Uterus (tissue), 4 donors: ENCODE measurements at places on chromosomes 4 and X. TPM values are rescaled to one million over a fixed set of nuclear protein-coding genes. Genes with fewer than 3 reads are reported as not detected.

DNA sequence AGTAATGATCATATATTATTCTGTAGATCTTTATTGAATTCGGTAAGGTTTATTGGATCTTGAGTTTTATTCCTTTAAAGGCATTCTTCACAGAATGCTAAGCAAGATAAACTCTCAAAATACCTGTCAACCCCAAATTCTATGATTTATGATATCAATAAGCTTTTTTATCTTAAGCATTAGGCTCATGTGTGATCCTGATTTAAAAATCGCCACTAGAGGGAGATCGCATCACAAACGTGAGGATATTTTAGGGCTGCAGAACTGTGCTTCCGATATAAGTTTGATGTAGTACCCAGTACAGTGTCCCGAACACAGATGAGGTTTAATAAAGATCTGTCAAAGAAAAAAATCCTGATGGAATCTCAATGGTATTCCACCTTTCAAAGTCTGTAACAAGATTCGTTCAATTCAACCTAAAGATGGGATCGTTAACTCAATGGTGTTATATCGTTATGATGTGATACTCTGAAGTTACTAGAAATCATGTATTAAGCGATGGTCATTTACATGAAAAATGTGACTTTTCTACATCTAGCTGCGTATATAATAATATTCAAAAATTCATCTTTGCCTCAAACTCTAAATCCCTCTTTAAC lies 169.0 kb downstream of the CORIN start:
- H3K27me3 ChIP-seq: no peaks in the 10 kb centered on the region
- no peak for DNase-seq
- H3K27ac ChIP-seq: no peak overlapping the region
- no peaks in the 10 kb centered on the region for H3K36me3 ChIP-seq
- no peaks in the 10 kb centered on the region for H3K4me1 ChIP-seq
- no peak overlapping the region for H3K4me3 ChIP-seq

DNA sequence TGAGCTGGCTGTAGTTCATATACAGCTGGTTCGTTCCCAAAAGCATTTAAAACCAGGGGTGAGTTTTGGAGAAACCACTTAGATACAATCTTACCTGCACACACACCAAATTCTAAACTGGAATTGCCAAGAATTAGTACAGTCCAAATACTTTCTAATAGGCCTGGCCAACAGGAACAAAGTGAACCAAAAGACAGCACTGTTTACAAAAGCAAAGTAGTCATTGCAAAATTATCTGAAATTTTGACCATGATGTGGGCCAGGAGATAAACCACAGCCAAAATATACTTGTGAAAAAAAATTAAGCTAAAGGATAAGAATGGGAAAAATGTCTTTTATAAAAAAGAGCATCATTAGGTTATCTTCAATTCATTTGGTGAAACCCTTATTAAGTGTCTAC lies 37.9 kb upstream of the NAP1L5 start:
- H3K4me1 ChIP-seq: no peaks in the 10 kb centered on the region
- no peak overlapping the region for H3K4me3 ChIP-seq
- no peaks in the 10 kb centered on the region for H3K27me3 ChIP-seq
- DNase-seq: no peak

GRCh38 chr4:173767650-173768049 lies 237.6 kb upstream of the HAND2 start:
- H3K27me3 ChIP-seq: no peaks in the 10 kb centered on the region
- H3K36me3 ChIP-seq: no peaks in the 10 kb centered on the region
- no peaks in the 10 kb centered on the region for H3K4me1 ChIP-seq
- DNase-seq: no peak
- H3K27ac ChIP-seq: no peak overlapping the region

GRCh38 chr4:38666766-38667084 lies 2.7 kb downstream of the KLF3 start:
- H3K27me3 ChIP-seq: no peaks in the 10 kb centered on the region
- H3K36me3 ChIP-seq: no peaks in the 10 kb centered on the region
- peak overlapping the region; percentile 93 for H3K27ac ChIP-seq
- H3K4me1 ChIP-seq: peaks cover 3% of the 10 kb centered on the region
- H3K4me3 ChIP-seq: peak overlapping the region; percentile 89

GRCh38 chr4:25818371-25818871 lies 44.4 kb downstream of the SEL1L3 start:
- no peak overlapping the region for H3K27ac ChIP-seq

Gene TEX13B
- not detected for total RNA-seq

- no peaks in the 10 kb centered on the region for H3K36me3 ChIP-seq
- H3K4me3 ChIP-seq: no peak overlapping the region
- H3K27me3 ChIP-seq: peaks cover 23% of the 10 kb centered on the region
- H3K4me1 ChIP-seq: no peaks in the 10 kb centered on the region
- DNase-seq: no peak
Observed at GRCh38 chr4:1030559-1030958, 19.1 kb downstream of the FGFRL1 start.

- H3K27me3 ChIP-seq: no peaks in the 10 kb centered on the region
- H3K4me1 ChIP-seq: no peaks in the 10 kb centered on the region
- DNase-seq: no peak
- no peaks in the 10 kb centered on the region for H3K36me3 ChIP-seq
Observed at GRCh38 chr4:129384974-129385373, 289.0 kb downstream of the C4orf33 start.

- DNase-seq: no peak
- no peaks in the 10 kb centered on the region for H3K36me3 ChIP-seq
- no peaks in the 10 kb centered on the region for H3K27me3 ChIP-seq
- no peak overlapping the region for H3K27ac ChIP-seq
- H3K4me1 ChIP-seq: no peaks in the 10 kb centered on the region
- no peak overlapping the region for H3K4me3 ChIP-seq
Observed at GRCh38 chr4:169906104-169906503, 120.1 kb downstream of the MFAP3L start.

Gene SPRY1
- total RNA-seq: 198 TPM

DNA sequence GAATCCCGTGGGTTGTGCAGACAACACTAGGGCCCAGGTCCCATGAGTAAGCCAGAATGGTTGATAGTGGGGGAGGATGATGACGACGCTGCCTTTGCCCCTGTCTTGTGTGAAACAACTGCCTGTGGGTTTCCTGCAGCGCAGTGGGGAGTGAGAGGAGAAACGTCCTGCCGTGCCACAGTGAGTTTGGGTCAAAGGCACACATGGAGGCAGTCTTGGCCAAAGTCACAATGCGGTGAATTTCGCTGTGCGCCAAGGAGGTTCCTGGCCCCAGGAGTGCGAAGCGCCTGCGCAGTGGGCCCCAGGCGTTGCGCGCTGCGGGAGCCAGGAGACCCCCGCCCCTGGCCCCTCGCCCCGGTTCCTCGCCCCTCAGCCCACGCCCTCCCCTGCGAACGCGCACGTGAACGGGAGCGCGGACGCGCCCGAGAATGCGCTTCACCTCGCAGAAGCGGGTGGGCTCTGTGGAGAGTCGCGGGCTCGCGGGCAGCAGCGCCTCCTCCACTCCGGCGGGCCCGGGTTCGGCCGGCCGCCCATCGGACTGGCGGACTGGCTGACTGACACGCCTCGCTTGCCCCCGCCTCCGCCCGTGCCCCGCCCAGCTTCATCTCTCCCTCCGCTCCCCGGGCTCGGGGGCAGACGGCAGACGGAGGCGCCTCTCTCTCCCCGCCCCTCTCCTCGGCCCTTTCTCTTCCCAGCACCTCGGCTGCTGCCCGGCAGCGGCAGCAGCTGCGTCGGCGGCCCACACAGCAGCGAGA lies at the start of gene NUDT10:
Gene NUDT10 (plus strand): TSS at position 635 of the 755 bp plus-strand sequence. CDS start 144 bp downstream, outside the sequence.
- no peaks in the 10 kb centered on the region for H3K4me1 ChIP-seq
- no peaks in the 10 kb centered on the region for H3K27me3 ChIP-seq

GRCh38 chrX:8760021-8760420 lies 28.1 kb upstream of the ANOS1 start:
- no peaks in the 10 kb centered on the region for H3K4me1 ChIP-seq
- no peak for DNase-seq
- no peaks in the 10 kb centered on the region for H3K27me3 ChIP-seq

GRCh38 chrX:24232796-24233195 lies 81.1 kb downstream of the SUPT20HL2 start:
- no peak for DNase-seq
- H3K4me1 ChIP-seq: no peaks in the 10 kb centered on the region
- H3K4me3 ChIP-seq: no peak overlapping the region
- H3K27me3 ChIP-seq: no peaks in the 10 kb centered on the region

DNA sequence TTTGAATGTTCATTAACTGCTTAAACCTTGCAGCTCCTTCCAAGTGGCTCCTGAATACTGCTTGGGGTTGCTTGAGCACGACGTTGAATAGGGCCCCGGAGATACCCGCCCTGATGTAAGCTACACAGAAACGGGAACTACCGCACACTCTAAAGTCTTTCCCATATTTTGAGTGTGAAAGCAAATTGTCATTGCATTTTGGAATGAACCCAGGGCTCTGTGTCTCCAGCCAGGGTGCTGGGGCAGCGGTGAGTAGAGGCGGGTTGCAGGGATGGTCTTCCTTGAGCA lies 59.4 kb upstream of the HELT start:
- no peak overlapping the region for H3K27ac ChIP-seq
- no peaks in the 10 kb centered on the region for H3K27me3 ChIP-seq
- no peaks in the 10 kb centered on the region for H3K4me1 ChIP-seq
- DNase-seq: no peak
- no peaks in the 10 kb centered on the region for H3K36me3 ChIP-seq
- H3K4me3 ChIP-seq: no peak overlapping the region

DNA sequence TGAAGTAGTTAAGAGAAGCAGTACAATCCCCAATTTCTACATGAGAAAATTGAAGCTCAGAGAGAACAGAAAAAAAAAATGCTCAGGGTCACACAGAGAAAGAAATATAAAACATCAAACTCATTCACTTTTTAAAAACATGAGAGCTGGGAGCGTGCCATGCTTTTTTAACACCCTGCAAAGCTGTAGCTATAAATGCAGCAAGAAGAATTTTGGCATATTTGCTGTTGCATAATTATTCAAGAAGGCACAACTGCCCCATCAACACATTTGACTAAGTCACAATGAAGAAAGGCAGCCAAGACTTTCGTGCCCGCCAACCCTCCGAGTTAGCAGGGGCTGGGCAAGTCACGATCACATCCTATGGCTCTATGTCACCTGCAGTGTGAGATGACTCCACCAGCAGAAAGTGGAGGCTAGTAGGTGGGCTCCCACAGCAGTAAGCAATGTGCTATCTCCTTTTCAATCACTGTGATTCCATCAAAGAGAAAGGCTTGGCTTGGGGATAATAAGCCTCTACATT lies 214.8 kb downstream of the DHX15 start:
- no peak for DNase-seq
- no peak overlapping the region for H3K27ac ChIP-seq
- no peaks in the 10 kb centered on the region for H3K36me3 ChIP-seq
- H3K27me3 ChIP-seq: no peaks in the 10 kb centered on the region

DNA sequence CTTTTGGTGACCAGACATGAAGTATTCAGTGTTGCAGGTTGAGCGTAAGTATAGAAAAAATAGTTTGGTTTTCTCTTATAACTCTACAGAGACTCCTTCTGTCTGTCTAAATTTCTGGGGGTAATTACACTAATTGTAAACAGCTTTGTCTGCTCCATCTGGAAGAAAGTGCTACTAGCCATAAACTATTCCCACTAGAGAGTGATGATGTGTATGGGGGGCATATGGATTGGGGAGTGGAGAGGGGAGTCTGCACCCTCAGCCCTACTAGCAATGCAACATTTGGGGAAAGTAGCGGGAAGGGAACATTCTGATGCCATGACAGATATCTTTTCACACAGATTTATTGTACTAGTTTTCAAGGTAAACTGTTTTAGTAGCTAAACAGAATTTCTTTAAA lies 549.7 kb downstream of the TRIML1 start:
- no peak overlapping the region for H3K27ac ChIP-seq
- no peaks in the 10 kb centered on the region for H3K4me1 ChIP-seq
- no peaks in the 10 kb centered on the region for H3K36me3 ChIP-seq

Gene ADH7
- not detected for total RNA-seq

- no peaks in the 10 kb centered on the region for H3K4me1 ChIP-seq
- peak overlapping the region; percentile 79 for H3K27ac ChIP-seq
- H3K27me3 ChIP-seq: no peaks in the 10 kb centered on the region
- DNase-seq: no peak
Observed at GRCh38 chr4:90127706-90128345, 632 bp downstream of the CCSER1 start.

Gene RBM46
- 1.1 TPM for total RNA-seq
